Tibial nerve (tissue), 4 donors: ENCODE measurements at places on chromosomes 6 and 20.

- DNase-seq, result no peak
Observed at GRCh38 chr20:48350313-48350988, 477.3 kb downstream of the PREX1 start.

GRCh38 chr6:167782698-167783517 lies 43.8 kb upstream of the AFDN start:
- no peak for DNase-seq

DNA sequence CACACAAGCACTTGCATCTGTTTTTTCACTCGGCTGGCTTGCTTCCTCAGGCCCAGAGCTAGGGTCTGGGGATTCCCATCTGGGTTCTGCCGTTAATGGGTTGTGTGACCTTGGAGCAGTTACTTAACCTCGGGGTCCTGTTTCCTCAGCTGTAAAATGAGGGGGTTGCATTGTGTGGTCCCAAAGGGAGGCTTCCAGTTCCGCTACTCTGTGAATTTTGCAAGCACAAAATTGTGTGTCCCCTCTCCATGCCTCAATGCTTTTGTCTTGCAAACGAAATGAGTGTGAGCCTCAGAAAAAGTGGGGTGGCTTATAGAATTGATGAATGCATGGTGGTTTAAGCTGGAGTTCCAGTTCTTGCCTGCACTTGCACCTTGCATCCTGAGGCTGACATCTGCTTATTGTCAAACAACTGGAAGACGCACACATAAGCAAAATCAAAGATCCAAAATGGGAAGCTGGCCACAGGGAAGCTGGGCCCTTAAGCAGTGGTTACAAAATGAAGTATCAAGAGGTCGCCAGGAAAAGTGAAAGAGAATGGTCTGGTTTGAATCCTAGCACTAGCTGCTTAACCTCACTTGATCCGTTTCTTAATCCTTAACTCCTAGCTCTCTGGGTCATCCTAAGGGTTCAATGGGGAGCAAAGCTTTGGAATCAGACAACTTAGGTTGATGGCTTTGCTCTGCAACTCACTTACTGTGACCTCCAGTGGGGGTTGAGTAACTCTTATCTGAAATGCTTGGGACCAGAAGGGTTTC lies 490.6 kb downstream of the DHX35 start:
- DNase-seq, result no peak

GRCh38 chr20:44264287-44264686 lies 17.2 kb downstream of the GDAP1L1 start:
- DNase-seq, result no peak

DNA sequence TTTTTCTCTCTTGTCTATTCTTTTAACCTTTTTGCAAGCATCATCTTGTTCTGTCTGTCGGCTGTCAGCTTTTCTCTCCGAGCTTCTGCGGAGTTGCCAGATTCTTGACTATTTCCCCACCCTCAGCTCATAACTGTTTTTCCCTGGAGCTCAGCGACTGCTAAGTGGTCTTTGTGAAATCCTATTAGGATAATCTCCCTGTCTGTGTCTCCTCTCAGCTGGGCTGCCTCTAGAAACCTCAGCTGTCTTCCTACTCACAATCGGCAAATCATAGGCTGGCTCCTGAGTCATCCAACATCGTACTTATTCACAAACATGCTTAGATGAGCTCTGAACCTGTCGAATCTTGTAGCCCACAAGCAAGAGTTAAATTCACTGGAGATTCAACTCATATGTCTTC lies 332.3 kb downstream of the PTPRT start:
- no peak for DNase-seq

DNA sequence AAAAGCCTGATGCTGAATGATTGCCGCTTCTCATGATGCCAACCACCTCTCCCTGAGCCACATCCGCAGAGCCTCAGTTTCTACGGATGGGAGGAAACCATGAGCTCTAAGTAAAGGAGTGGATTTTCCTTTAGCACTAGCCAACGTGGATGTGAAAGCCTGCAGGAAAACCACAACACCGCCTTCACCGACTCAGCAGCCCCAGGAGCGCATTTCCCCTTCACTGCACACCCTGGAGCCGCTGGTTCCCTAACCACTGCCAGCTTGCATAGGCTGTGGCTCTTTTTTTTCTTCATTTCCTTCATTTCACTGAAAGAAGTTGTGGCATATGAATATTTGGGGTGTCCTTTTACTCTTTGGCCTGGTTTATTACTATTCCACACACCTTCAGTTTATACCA lies 50.5 kb upstream of the SSTR4 start:
- DNase-seq, result no peak

DNA sequence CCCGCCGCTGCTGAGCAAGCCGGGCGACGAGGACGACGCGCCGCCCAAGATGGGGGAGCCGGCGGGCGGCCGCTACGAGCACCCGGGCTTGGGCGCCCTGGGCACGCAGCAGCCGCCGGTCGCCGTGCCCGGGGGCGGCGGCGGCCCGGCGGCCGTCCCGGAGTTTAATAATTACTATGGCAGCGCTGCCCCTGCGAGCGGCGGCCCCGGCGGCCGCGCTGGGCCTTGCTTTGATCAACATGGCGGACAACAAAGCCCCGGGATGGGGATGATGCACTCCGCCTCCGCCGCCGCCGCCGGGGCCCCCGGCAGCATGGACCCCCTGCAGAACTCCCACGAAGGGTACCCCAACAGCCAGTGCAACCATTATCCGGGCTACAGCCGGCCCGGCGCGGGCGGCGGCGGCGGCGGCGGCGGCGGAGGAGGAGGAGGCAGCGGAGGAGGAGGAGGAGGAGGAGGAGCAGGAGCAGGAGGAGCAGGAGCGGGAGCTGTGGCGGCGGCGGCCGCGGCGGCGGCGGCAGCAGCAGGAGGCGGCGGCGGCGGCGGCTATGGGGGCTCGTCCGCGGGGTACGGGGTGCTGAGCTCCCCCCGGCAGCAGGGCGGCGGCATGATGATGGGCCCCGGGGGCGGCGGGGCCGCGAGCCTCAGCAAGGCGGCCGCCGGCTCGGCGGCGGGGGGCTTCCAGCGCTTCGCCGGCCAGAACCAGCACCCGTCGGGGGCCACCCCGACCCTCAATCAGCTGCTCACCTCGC lies 1.5 kb downstream of the ARID1B start:
- DNase-seq, result peak; percentile 23

DNA sequence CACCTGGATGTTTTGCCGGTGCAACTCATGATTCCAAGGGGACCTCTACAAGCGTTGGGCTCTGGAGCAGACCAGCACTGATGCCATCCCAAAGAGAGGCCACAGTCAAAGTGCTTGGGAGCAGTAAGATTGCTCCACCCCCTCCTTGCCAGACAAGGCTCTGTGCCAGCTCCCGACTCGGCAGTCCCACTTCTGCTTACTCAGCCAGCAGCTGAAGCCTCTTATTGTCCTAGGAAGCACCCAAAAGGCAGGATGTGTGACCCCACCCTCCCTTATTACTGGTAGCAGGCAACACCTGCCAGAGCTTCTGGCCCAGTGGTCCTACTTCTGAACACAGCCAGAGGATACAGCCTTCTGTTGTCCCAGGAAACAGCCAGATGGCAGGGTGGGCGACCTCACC lies 614.2 kb downstream of the TENT5A start:
- DNase-seq, result no peak

DNA sequence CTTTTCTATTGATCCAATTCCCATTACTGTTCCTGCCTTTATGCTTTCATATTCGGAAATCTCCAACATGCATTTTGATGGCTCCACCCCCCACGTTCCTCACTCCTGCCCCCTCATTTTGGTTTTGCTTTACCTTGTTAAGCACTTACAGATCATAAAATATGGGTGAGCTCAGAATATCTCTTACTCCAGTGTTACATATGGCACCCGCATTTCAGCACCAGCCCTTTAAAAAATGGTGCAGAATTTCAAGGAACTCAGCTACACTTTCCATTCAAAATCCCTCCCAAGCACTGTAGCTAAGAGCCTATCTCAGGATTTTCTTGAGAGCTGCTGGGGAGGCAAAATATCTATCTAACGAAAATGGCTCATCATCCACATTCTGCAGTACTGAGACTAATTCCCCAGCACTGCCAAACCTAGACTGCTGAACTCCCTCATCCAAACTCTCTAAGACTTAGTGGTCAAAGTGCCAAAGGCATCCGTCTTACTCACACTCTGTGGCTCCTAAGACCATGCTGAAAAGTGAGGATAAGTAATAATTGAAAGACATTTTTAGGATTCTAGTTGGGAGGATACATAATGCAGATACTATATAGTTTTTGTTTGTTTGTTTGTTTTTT lies 7.8 kb downstream of the SGK1 start:
- no peak for DNase-seq

DNA sequence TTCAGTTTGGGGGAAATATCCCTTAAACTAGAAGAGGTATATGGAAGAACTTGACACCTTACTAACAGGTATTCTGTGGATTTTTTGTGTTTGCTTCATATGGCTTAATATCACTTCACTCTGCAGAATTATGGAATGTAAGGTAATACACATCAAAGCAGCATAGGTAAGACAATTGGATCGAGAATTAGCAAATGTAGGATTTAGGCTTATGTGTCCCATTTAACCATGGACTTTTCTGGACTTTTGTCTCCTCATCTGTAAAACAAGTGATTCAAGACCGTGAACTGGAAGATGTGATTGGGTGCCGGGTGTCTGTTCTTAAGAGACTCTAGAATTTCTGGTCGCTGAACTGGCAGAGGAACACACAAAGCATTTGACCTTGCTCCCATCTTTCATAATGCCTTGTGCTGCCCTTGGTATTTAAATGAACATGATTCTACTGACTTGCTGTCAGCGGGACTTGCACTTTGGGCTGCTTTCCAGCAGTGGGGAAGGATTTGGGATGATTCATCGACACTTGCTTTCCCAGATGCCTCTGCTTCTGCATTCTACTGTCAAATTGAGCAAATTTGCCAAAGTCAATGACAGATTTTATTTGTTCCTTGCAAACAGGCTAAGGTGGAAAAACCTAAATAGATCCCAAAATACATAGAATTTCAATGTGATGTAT lies 199.8 kb downstream of the PLCB1 start:
- no peak for DNase-seq

DNA sequence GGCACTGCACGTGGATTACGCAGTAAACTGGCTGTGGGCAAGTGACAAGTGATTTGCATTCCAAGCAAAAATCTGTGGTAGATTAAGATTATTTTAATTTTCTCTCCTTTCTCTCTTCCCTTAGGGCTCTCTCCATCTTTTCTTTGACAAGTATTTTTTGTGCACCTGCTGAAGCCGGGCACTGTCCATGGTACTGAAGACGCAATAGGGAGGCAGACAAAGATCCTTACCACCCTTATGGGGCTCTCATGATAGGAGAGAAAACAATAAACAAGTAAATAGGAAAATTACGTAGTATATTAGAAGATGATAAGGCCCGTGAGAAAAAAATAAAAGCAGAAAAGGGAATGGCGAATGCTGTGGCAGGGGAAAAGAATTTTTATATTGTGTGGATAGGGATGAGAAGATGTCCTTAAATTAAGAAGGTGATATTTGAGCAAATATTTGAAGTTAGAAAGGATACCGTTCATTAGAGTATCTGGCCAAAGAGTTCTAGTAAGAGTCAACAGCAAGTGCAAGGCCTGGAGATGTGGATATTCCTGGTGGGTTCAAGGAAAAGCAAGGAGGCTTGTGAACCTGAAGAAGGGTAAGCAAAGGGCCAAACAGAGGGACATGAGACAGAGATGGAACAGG lies 146.0 kb downstream of the LAMP5 start:
- no peak for DNase-seq

DNA sequence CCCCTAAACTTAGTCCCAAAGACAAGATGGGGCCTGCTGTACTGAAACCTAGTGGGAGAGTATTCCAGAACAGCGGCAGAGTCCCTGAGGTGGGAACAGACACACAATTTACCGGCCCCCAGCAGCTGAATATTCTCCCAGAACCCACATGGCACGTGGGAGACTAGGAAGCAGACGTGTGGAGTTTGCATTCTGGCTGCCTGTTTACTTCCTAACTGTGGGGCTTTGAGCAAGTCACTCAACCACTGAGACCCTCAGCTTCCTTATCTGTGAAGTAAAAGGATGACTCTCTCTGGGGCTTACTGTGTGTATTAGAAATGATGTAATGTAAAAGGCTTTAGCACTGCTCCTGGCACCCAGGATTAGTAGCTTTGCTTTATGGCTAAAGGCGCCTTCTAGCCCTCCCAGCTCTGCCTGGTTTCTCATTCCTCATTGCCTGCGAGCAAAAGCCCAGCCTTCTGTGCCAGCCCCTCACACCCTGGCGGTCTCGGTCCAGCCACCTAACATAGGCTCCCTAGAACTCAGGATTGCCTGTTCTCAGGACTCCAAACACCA lies 353.1 kb downstream of the CDC5L start:
- DNase-seq, result no peak
